CD4-positive, alpha-beta T cell treated with Interleukin-4 for 1 hour (primary cell): ENCODE measurements at places on chromosomes 5 and 9.

DNA sequence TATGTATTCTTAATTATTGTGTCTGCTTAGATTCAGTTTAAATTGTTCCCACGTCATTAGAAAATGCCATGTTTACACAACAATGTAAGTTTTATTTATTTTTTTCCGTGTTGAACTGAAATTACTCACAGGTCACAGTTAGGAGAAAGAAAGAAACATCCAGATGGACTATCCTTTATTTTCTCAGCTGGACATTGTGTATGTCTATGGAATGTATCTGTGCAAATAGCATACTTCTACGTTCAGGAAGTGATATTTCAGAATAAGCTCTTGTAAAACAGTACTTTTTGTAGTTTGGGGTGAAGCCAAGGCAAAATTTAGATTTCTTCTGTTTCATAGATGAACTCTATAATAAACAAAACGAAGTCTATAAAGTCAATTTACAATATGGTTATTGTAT lies 249.0 kb upstream of the ZNF608 start:
- DNase-seq, result no peak

GRCh38 chr5:77486344-77486962 lies 5.7 kb downstream of the WDR41 start:
- DNase-seq, result no peak

- peak; percentile 49 for DNase-seq
Measured at GRCh38 chr5:1374030-1374678, 29.3 kb upstream of the CLPTM1L start.

DNA sequence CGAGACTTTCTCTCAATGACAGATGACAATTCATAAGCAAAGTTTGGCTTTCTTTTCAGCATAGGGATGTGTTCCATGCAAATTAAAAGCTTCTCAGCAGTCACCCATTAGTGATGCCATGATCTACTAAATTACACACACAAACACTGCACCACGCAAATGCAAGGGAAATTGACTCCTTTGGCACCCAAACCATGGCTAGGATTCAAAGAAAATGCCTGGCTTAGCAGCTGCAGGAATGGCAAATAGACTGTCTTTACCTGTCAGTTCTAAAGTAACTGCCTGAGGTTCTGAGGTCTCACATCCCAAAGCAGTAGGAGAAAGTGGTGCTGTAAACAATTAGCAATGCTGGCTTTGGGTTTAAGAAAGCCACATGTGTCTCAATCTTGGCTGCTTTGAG lies 108.6 kb upstream of the ATP10B start:
- no peak for DNase-seq

GRCh38 chr9:69472101-69472620 lies 147.1 kb downstream of the ENTREP1 start:
- DNase-seq, result no peak

DNA sequence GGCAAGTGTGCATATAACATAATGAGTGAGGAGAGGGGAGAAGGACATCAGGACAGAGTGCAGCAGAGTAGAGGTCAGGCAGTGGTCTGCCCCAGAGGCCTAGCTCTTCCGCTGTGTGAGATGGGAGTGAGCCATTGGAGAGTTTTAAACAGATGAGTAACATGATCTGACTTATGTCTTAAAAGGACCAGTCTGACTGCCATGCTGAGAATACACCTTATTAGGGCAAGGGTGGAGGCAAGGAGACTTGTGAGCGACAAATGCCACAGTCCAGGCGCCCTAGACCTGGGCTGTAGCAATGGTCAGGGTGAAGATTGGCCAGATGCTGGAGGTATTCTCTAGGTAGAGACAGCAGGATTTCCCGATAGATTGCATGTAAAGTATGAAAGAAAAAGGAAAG lies 83.1 kb downstream of the WWC1 start:
- DNase-seq, result no peak
